Regular cardiac myocyte (primary cell): ENCODE measurements at places on chromosomes 16 and 17. TPM values are rescaled to one million over a fixed set of nuclear protein-coding genes. Genes with fewer than 3 reads are reported as not detected.

CDH8 gene
- 3.4 and 4.6 TPM in 2 replicates for total RNA-seq

CORO1A gene
- total RNA-seq: 0.28 and 3.3 TPM in 2 replicates

EPN2 gene
- total RNA-seq: 23.7 and 33.7 TPM in 2 replicates

CACNG5 gene
- total RNA-seq: not detected in 2 replicates

GJC1 gene
- total RNA-seq: 15.8 and 40.6 TPM in 2 replicates

USP36 gene
- 14.1 and 15.1 TPM in 2 replicates for total RNA-seq

KRT39 gene
- total RNA-seq: 0.28 TPM in 1 of 2 replicates, not detected in the other

SERPINF2 gene
- total RNA-seq: 0.19 and 0.28 TPM in 2 replicates

TNS4 gene
- total RNA-seq: not detected in 2 replicates

CDRT4 gene
- total RNA-seq: 0.28 and 1.3 TPM in 2 replicates

FOXJ1 gene
- not detected in 2 replicates for total RNA-seq

ODF4 gene
- not detected in 2 replicates for total RNA-seq
